NCI-H1436 (cell line): ENCODE measurements at places on chromosomes 16 and 17.

GRCh38 chr17:66841328-66841727 lies 6.4 kb downstream of the CACNG5 start:
- DNase-seq = no peak

- no peak for DNase-seq
These were observed 11.5 kb upstream of the PKMYT1 start for GRCh38 chr16:2991566-2992261.

GRCh38 chr16:725463-726187 lies 618 bp downstream of the CCDC78 start:
- no peak for DNase-seq

GRCh38 chr16:80028581-80029380 lies 428.2 kb upstream of the MAF start:
- no peak for DNase-seq

DNA sequence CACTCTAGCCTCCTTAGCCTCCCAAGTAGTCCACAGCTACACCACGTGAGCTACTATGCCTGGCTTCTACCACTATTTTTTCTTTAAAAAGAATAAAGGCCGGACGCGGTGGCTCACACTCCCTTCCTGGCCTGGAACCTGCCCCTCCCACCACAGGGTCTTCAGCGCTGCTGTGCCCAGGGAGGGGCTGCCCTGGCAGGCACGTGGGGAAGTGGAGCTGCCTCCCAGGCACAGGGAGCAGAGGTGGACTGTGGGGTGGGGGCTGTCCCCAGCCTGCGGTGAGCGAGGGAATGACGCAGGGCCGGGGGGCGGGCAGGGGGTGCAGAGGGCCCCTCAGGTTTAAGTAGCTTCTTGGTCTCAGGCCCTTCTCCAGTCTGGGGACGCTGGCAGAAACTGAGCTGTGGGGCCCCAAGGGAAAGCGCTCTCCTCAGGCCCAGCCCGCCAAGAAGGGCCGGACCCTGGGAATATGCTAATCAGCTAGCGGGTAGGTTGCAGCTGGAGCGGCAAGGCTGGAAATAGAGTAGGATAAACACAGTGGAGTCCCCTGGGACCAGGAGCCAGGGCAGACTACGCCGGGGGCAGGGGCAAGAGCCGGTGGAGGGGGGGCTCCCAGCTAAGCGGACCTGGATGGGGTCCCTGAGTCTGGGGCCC lies 46.8 kb downstream of the TIMM22 start:
- peak; percentile 35 for DNase-seq

DNA sequence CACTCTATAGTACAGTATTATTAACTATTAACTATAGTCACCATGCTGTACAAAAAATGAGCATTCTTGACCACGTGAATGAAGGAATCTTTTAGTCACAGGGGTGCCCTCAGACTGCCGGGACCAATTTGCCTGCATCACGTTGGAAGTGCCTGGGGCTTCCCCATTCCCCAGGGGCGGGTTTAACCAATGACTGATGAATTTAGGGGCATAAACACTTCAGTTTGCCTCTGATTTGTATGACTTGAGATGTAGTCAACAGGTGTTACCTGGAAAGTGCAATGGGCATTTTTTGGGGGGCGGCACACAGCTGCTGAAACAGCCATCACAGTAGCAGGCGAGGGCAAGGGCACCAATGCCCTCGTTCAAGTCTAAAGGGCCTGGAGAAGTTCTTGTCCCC lies 8.7 kb upstream of the PYY start:
- no peak for DNase-seq

- no peak for DNase-seq
These were observed 161.1 kb downstream of the RAB11FIP4 start for GRCh38 chr17:31552568-31552967.

DNA sequence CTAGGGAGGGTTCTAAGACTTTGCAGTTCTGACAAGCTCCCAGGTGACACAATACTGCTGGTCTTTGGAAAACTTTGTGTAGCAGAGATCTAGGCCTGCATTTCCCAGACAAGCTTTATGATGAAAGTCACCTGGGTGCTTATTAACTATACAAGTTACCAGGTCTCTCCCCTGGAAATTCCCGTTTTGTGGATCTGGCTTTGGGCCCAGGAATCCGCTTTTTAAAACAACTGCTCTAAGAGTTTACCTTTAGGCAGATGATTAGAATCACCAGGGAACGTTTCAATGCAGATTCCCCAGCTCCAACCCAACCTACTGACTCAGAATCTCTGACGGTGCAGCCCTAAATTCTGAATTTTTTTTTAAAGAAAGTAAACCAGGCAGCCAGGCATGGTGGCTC lies 36.3 kb downstream of the MYH3 start:
- no peak for DNase-seq

DNA sequence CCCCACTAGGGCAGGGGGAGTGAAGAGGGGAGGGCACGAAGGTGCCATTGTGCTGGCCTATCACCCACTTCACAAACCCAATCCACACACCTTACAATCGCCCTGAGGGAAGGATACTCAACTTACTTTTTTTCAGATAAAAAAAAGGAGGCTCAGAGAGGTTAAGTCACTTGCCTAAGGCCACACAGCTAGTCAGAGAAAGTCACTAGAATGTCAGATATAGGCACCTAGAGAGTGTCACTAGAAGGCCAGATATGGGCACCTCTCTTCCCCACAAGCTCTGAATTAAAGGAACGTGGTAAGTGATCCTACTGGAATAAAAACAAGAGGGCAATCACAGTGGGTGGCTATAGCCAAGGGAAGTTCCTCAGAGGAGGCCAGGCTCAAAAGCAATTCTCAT lies 204.5 kb upstream of the ASIC2 start:
- DNase-seq = no peak

- no peak for DNase-seq
These were observed 22.0 kb downstream of the KPNA2 start for GRCh38 chr17:68057531-68057952.

GRCh38 chr16:83992624-83993023 lies 24.6 kb downstream of the NECAB2 start:
- no peak for DNase-seq
